Stimulated activated CD4-positive, alpha-beta T cell treated with anti-CD3 and anti-CD28 coated beads, Interleukin-1b, Interleukin-23, amount 100 ng/mL, for 1 hour (primary cell): ENCODE measurements at places on chromosomes 4 and X.

DNA sequence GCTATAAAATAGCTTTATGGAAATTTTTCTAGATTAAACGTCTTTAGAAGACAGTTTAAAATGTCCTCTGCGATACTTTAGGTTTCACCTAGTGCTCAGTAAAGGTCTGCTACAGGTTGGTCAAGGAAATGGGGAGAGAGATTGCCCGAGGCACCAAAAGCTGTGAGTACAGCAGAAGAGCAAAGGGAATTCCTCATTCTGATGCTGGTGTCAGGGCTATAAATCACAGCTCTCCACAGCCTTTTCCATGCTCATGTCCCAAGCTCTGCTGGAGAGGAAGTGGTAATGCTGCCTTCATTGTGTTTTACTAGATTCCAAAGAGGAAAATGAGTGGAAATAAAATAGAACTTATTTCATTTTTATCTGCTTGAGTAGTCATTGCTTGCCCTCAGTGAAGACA is 2060.4 kb downstream of the ARAP2 start:
- no peak for DNase-seq

GRCh38 chr4:85218756-85219155 is 252.3 kb upstream of the WDFY3 start:
- DNase-seq, result no peak

GRCh38 chr4:77581724-77582123 is 23.9 kb upstream of the CXCL13 start:
- DNase-seq, result no peak

- no peak for DNase-seq
Measured at GRCh38 chr4:73429826-73430587, 6.0 kb upstream of the AFP start.

GRCh38 chrX:134745636-134746409 is 87.6 kb upstream of the PLAC1 start:
- no peak for DNase-seq

DNA sequence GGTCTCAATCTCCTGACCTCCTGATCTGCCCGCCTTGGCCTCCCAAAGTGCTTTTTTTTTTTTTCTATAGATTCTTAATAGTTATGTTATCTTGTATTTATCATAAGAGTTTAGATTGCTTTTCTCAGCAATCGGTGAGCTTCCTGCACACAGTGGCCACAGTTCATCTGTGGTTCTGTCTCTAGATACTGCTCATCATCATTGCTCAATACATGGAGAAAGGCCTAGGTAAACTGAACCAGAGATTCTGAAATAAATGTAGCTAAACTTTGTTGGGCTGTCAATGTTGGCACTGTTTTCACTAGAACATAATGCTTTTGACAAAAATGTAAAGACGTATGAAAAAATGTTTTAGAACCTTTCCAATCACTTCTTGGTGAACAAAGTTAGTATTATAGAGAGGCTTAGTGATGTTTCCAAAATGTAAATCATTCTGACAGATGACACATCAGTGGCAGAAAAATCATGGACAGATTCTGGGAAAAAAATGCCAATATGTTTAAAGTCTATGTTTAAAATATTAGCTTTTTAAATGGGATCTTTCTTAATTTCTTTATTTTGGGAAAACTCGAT is 50.0 kb upstream of the LIMCH1 start:
- DNase-seq, result no peak

- no peak for DNase-seq
Measured at GRCh38 chrX:51144828-51145442, 187.7 kb upstream of the NUDT10 start.

- no peak for DNase-seq
Measured at GRCh38 chrX:44400588-44400987, 57.1 kb upstream of the EFHC2 start.

- DNase-seq, result no peak
Measured at GRCh38 chr4:94533405-94534223, 81.9 kb downstream of the PDLIM5 start.

GRCh38 chr4:123802933-123803332 is 406.3 kb downstream of the SPRY1 start:
- DNase-seq, result no peak

- no peak for DNase-seq
Measured at GRCh38 chrX:7085879-7086278, 61.6 kb upstream of the STS start.

GRCh38 chr4:9994246-9994847 is 26.9 kb downstream of the SLC2A9 start:
- no peak for DNase-seq

DNA sequence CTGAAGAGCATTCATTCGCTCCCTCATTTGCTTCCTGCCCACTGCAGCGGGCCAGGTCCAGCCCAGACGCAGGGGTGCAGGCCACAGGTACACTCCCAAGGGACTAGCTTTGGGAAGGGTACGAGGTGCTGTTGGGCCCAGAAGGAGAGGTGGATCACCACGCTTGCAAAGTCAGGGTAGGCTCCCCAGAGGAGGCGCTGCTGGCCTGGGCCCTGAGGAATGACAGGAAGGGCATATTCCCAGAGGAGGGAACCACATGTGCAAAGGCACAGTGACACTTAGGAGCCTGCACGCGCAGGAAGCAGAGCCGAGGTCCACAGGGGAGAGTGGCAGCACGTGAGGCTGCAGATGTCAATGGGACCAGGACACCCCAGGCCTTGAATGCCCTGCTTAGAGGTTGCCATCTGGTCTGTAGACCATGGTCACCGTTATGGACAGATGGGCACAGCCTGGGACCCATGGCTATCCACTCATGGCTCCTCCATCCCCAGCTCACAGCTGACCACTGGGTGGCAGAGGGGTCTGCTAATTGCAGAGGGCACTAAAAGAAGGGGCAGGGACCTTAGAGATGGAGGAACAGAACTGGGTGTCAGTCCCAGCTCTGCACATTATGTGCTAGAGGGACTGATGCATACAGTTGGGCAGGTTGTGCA is 7.9 kb downstream of the HTRA3 start:
- no peak for DNase-seq

GRCh38 chrX:20481632-20482031 is 214.9 kb upstream of the RPS6KA3 start:
- no peak for DNase-seq

GRCh38 chr4:176406736-176407135 is 87.0 kb downstream of the SPCS3 start:
- DNase-seq, result no peak

DNA sequence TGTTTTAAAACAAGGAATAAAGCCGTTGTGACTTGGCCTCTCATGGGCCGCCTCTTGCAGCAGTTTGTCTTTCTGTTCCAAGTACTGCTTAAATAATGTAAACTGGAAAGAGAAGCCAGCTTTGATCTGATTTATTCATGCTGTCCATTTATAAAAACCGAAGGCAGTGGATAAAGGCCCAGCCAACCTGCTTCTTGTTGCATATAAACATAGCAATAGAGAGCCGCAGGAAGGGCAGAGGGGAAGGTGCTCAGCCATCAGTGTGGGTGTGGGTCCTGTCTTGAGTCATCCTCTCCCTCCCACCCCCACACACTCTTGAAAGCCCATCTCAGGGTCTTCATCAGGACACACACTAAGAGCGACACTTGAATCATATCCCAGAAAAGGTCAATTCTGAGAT is 187.9 kb upstream of the FAM9B start:
- no peak for DNase-seq

- DNase-seq, result no peak
Measured at GRCh38 chr4:126564283-126564854, 1068.4 kb upstream of the INTU start.

- no peak for DNase-seq
Measured at GRCh38 chr4:154569584-154569983, 6.8 kb downstream of the FGB start.

- no peak for DNase-seq
Measured at GRCh38 chr4:105624530-105624929, 72.1 kb downstream of the ARHGEF38 start.

DNA sequence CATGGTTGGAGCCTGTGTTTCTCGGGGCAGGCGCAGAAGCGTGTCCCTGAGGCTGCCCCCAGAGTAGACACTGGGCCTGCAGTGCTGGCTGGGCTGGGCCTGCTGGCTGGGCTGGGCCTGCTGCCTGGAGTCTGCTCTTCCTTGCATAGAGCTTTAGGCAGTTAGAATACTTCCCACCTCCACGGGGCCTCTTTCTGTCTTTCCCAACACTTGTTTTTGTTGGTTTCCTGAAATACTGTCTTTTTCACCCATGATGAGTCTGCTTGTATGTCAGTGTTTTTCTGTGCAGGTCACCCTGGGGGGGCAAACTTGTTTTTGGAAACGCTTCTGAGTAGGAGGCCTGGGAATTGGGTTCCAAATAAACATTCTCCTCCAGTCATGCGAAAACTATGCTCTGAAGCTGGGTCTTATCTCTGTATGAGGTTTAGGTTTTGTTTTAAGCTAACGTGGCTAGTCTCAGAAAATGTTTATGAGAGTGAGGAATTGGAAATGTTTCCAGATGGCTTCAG is 32.2 kb downstream of the TRMT44 start:
- DNase-seq, result no peak

DNA sequence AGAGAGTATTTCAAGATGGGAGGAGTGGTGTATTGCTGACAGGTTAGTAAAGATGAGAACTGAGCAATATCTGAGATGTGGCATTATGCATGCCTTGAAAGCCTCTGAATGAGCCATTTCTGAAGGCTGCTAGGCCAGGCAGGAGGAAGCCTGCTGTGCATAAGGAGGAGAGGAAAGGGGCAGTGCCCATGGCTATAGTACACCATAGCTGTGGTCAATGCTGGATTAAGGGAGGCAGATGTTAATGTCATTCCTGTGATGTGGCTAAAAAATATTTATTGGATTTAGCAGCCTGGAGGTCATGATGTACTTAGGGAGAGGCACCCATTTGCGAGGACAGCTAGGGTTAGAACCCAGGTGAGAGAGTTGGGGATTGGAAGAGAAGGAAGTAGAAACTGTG is 130.0 kb upstream of the LNX1 start:
- DNase-seq, result no peak

DNA sequence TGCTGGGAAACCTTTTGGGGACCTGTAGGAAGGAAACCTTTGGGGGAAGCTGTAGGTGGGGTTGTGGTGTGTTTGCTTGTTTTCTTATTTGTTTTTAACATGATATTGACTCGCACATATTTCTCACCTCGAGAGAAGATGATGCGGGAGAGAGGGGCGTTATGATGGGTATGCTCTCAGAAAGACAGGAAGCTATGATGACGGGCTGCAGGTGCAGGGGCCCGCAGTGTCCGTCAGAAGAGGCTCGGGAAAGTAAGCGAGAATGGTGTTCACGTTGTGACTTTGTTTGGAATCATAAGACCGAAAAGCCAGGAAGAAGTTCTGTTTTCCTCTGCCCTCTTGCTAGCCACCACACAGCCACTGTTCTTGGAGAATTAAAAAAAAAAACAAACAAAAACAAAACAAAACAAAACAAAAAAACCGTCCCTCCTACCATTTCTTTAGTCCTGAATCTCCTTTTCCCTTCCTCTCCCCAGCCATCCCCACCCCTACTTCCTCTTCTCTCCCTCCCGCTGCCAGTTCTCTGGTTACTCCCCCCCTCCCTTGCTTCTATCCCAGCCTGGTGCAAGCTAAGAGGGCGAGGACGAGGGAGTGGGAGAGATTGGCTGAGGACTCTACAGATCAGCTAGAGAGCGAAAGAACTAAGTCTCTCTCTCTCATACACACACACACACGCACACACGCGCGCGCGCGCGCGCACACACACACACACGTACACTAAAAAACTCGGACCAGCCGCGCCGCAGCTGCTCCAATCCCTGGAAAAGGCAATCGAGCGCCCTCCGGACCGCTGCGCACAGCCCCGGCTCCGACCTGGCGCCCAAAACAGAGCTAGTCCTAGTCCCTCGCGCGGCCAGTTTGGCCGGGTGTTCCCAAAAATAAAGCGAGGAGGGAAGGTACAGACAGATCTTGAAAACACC is at the start of gene BMP3:
Gene BMP3, plus strand, starts transcription at position 648 of the 920 bp plus-strand sequence. CDS start 577 bp downstream, outside the sequence.
- no peak for DNase-seq

DNA sequence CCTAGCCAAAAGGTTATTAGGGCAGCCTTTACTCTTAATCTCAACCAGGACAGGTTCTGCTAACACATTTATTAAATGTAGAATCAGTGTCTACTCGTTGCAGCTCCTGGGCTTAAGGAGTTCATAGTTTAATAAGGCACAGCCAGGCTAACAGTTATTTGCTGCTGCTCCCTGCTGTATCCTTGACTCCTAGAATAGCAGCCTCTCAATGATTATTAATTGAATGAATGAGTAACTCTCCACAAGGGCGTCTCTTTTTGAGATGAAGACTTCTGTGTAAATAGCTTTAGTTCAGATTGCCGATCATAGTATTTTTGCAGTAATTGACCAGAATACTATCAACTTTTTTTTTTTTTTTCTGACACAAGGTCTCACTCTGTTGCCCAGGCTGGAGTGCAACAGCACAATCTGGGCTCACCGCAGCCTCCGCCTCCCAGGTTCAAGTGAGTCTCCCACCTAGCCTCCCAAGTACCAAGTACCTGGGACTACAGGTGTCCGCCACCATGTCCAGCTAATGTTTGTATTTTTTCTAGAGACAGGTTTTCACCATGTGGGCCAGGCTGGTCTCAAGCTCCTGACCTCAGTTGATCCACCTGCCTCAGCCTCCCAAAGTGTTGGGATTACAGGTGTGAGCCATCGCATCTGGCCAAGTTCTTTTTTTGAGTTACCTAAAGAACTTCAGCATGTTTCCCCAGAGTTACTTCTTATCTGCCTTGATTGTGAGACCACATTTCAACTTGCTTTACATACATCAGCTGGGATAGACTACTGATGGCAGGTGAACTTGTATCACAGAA is 2.9 kb downstream of the UGDH start:
- no peak for DNase-seq
